HuH-7.5 (cell line): ENCODE measurements at places on chromosomes 12 and 14.

DNA sequence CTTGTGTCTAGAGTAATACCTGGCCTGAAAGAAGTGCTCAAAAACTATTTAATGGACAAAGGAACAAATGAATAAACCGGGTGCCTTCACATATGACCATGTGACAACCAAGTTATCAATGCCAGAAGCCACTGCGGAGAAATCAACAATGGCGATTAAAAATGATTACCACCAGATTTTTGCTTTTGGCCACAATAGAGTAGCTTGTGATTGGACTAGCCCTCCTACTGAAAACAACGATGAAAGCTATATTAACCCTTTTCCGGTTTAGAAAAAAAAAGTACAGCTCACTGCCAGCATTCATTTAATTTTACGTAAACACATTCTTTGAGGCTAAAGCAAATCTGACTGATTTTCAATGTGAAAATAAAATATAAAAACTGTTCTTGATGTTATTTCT lies 41.6 kb upstream of the TTC7B start:
- no peak for DNase-seq

DNA sequence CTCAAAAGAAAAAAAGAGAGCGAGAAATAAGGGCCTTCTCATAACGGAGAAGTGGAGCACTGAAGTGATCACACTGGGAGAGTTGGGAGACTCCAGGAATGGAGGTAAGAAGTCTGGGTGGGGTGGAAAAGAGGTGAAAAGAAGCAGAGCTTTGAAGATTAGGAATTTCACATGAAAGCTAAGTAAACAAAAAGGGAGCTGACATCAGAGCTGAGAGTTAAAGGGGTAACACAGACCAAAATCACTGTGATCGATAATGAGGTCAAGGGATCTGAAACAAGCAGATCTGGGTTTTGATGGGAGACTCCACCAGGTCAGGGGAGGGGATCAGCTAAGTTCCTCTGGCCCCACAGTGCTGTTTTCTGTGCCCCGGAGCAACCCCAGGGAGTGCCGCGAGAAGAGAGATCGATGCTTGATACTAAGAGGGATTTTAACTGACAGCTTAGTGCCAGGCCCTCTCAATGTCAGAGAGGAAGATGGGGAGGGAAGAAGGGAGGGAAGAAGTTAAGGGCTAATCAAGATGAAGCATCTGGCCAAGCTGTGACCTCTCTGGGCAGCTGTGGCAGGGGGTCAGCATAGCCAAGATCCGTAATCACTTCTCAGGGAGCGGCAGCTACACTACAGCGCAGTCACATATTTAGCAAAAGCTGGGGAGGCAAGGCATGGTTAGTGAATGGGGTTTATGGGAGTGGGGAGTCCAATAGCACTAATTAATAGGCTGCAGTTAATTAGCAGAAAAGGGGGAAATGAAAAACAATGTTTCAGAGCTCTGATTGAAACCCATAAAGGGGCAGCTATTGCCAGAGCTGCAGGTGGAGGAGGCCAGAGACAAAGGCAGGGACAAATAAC lies 8.0 kb downstream of the AQP6 start:
- DNase-seq, result no peak

GRCh38 chr14:60175255-60175902 lies 10.2 kb upstream of the DHRS7 start:
- no peak for DNase-seq

DNA sequence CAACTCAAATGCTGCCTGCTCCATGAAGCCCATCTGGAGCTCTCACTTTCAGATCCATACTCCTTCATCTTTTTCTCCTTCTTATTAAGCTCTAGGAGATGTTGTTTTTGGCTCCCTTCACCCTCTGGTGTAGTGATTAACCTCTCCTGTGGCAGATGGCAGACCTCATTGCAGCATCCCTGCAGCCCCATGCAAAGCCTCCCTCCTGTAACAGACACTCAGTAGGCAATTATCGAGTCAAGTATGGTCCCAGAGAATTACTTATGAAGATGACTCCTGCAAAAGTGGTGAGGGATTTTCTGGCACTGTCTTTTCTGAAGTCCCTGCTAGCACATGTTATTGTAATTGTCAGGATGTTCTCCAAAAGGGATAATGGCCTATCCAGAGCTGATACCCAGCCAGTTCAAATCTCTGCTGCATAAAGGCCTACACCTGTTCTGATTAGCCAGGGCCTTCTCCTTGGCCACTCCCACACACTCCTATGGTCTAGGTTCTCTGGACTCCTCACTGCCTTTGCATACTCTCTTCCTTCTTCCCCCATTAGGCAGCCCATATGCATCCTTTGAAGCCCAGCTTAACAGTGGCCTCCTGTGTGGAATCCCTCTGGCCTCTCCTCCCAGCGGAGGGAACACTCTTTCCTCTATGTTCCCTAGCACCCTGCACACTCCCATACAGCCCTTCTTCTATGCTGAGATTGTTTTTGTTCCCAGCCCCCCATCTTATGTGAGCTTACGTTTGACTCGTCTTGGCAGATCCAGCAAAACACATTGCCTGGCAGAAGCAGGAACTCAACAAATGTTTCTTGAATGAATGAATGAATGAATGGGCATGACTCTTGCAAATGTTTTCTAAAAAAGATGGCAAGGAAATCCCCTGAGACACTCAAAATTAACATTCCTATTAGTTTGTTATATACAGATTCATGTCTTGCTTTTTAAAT lies 43.9 kb upstream of the MDM1 start:
- no peak for DNase-seq

DNA sequence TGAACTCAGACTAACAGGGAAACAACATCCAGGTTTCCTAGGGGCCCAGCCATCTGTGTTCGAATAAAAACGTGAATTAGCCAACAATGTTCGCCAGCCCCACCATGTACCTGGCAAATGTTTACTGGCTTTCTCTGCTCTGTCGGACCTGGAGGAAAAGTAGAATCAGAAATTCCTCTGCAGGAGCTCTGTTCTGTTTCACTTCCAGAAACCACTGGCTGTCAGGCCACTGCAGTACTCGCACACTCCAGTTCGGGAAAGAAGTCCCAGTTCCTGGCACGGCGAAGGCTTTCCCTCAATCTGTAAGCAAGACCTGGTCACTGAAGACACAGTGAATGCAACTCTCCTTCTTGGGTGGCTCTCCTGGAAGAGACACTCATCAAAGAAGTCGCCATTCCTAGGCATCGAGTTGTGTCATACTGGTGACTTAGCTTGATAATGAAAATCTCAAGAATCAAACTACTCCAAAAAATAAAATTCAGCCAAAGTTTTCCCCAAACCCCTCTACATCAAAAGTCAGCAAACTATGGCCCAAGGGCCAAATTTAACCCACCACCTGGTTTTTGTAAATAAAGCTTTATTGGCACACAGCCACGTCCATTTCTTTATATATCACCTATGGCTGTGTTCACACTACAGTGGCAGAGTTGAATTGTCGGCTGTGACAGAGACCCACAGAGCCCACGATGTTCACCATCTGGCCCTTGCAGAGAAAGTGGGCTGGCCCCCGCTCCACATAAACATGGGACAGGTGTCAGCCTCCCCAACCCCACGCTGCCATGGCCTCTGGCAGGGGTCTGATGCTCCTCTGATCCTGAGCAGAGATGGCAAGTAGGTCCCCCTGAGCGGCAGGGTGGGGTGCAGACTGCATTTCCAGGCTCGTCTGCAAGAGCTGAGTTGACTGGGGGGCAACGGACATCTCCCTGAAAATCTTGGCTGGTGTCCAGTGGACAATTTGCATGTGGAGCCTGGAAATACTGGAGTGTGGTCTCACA lies 189.2 kb upstream of the DIO3 start:
- DNase-seq, result no peak

DNA sequence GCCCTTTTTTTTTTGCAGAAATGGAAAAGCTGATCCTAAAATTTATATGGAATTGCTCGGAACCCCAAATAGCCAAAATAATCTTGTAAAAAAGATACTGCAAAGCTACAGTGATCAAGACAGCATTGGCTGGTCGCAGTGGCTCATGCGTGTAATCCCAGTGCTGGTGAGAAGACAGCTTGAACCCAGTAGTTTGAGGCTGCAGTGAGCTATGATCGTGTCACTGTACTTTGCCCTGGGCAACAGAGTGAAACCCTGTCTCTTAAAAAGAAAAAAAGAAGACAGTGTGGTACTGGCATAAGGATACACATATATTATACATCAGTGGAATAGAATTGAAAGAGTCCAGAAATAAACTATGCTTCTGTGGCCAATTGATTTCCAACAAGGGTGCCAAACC lies 5.4 kb downstream of the ITGB7 start:
- no peak for DNase-seq
